ENCODE measurements at places on chromosomes 12 and 14.

- no peak for DNase-seq
Observed at GRCh38 chr14:74658535-74659131, 46.6 kb upstream of the LTBP2 start.

DNA sequence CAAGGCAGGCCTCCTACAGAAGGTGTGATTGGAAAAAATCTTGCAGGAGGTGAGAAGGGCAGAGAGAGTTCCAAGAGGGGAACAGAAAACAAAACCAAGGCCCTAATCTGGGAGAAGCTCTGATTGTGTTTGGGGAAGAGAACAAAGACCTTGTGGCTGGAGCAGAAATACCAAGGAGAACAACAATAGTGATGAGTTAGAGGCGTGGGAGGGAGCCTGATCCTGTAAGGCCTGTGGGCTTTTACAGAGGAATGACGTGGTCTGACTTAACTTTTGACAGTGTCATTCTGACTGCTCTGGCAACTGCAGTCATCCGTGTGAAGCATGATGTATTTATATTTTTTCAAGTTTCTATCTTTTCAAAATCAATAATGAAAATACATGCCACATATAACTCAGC, 200.6 kb downstream of the ANO4 start:
- no peak for DNase-seq

DNA sequence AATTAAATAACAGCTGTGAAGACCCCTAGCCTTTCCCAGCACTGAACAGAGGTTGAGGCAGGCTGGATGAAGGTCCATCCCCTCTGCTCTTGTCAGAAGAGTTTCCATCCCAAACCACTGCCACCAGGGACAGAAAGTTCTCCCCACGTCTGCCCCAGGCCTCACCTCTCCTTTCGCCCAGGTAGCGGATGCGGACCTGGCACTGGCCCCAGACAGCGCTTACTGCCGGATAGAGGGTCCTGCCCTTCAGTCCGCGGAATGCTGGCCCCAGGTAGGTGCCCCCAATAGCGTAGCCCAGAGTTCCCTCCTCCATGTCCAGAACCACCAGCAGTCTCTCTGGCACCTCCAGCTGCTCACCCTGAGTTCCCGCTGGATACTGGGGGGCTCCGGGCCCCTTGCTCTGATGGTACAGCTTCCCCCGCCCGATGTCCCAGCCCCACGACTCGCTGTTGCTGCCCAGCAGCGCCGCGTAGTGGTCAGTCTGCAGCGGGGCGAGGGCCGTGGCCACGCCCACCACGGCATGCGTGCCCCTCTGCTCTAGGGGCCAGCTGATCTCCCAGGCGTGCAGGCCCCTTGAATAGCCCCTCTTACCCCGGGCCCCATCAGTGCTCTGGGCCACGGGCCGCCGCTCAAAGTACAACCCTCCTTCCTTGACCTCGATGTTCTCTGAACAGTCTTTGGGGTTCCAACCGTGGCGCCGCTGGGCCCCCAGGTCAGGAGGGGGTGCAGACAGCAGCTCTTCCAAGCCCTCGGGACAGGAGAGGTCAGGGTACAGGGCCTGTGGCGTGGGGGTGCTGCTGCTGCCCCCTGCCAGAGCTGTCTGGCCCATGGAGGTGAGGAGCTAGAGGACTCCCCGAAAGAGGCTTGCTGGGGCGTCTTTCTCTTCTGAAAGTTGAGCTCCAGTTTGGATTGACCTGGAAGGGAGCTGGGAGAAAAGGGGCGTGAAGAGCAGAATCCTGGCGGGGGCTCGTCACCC, 742 bp downstream of the SPSB2 start:
- peak; percentile 81 for DNase-seq

DNA sequence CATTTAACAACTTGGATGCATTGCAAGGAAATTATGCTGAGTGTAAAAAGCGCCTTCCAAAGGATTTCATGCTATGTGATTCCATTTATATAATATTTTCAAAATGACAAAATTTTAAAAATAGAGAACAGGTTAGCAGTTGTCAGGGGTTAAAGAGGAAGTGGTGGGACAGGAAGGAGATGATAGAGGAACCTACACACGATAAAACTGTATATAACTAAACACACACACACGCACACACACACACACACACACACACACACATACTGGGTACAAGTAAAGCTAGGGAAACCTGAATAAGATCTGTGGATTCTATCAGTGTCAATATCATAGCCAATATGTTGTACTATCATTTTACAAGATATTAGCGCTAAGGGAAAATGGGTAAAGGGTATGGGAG, 17.2 kb downstream of the TTC9 start:
- no peak for DNase-seq

GRCh38 chr12:8501720-8502119, 11.6 kb upstream of the CLEC4D start:
- DNase-seq = no peak

DNA sequence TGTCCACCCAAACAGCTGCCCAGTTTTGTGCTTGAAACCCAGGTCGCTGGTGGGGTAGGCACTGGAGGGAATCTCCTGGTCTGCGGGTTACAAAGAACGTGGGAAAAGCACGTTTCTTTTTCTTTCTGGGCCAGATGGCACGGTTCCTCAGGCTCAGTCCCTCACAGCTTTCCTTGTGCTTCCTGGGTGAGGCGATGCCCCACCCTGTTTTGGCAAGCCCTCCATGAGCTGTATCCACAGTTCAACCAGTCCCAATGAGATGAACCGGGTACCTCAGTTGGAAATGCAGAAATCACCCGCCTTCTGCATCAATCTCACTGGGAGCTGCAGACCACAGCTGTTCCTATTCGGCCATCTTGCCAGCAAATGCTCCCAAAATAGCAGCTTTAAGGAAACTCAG, 51.4 kb upstream of the TMTC2 start:
- DNase-seq = no peak

DNA sequence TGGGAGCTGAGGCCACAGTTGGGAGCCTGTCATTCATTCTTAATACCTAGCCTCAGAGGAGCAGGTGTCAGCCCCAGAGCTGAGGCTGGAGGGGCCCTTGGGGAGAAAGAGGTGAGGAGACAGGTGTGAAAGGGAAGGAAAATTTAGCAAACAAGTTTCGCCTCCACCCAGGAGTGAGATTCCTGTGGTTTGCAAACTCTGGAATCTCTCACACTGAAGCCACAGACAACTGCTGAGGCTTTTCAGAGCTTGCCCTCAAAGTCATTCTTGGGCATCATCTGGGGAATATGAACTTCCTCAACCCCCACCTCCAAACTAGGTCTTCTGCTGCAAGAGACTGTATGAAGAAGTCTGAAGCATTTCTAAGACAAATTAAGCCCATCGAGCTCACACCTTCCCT, 589.5 kb upstream of the TBX3 start:
- no peak for DNase-seq

DNA sequence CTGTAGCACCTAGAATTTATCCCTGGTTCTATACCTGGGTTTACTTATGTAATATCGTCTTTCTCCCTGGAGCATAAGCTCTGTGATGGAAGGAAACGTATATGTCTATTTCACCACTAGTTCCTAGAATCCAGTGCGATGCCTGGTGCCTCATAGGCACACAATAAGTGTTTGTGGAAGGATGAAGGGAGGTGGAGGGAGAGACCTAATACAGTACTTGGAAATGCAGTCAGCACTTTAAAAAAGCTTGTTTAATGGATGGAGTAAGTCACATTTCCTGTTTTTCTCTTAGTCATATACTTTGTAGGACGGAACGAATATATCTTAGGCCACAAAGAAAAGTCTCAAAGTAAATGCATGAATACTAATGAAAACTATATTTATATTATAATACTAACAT, 186.5 kb upstream of the HMGA2 start:
- DNase-seq = no peak

DNA sequence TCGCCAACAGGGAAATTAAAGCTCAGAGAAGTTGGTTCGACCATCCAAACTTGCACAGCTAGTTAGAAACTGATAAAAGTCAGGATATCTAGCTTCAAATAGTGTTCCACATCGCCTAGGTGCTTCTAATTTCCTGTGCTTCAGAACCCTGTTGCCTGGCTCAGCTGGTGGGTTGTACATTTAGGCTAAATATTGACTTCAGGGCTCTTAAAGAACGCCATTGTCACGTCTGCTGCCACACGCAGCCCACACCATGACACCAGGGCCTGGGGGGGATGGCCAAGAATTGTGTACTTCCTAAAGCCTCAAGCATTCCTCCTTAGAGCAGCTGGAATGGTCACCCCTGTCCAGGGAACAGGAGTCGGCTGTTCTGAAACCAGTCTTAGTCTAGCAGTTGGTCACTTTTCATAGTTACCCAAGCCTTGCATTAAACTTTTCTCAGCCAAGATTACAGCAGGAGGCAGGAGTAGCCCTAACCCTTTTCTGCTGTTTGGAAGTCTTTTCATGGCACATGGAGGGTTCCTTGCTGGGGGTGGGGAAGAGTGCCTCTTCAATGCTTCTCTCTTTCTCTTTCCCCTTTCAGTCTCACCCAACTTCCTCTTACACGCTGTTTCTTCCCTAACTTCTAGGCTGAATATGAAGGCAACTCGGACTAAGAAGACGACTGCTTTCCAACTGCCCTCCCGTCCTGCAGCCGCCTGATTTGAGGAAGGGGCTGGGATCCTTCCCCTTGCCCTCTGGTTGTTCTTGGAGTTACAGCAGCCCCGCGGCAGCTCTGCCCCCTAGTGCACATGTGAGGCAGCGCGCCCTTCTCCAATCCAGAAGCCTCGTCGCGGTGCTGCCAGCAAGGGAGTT, 17.1 kb downstream of the FOS start:
- DNase-seq = peak; percentile 83

DNA sequence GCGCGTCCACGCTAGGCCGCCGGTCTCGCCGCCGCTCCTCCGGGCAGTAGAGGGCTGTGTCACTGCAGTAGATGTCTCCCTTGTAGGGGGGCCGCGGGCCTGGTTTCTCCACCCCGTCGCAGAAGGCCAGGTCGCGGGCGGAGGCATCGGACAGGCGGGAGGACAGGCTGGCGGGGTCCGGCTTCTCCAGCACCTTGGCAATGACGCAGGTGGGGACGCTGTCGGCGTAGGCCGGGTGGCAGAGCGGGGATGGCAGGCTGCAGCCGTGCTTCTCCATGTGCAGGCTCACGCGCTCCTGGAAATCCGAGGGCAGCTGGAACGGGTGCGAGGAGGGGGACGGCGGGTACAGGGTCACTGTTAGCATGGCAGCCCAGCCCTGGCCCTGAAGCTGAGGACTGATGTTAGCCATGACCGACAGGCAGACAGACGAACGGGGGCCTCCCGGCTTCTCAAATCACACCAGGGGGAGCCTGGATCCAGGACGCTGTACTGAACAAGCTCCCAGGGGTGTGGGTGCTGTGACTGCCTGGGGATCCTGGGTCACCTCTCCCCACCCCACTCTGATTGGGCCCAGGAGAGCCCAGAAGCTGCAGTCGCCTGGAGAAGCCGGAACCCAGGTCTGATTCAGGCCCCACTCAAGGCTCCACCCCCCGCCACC, 48.1 kb downstream of the BEGAIN start:
- no peak for DNase-seq

- DNase-seq = no peak
Observed at GRCh38 chr12:10540776-10541205, 35.1 kb downstream of the EIF2S3B start.

- DNase-seq = no peak
Observed at GRCh38 chr14:86532219-86532618, 1002.3 kb downstream of the FLRT2 start.

- DNase-seq = no peak
Observed at GRCh38 chr12:119301379-119301778, 33.1 kb upstream of the CCDC60 start.

DNA sequence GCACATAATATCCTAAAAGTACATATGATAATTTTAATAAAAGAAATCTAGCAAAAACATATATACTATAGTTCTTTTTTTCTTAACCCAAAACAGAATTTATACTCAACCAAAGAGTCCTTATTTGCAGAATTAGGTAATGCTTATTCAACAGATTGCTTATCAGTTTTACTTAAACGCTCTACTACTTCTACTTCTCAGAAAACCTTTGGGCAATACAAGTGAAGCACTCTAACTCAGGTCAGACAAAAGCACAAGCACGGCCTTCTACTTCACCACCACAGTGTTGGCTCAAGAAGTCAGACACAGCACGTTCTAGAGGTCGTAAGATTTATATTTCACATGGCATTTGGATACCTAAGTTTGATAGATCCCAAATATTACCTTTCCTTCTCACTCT, 29.2 kb downstream of the DICER1 start:
- DNase-seq = no peak

DNA sequence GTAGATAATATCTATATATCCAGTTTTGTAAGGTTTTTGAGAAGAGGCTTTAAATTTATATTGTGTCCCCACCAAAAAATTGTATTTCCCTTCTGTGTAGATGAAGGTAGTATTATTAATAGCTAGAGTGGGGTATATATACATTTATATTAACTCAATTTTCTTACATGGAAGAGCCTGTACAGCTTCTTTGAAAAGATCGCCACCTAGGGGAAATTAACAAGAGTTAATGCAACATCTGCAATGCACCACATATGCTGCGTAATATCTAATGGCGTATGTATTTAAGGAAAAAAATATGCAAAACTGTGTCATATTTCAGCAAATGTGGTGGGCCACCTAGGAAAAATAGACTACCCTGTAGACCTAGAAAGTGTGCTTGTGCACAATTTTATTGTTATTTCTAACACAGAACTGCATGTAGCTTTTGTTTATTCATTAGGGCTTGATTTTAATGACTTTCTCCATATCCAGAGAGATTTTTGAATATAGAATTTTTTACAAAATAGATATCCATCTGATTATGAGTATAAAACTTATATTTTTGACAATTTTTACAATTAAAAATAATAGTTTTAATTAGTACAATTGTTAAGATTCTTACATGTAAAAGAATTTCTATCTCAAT, 14.0 kb downstream of the CCER1 start:
- no peak for DNase-seq

DNA sequence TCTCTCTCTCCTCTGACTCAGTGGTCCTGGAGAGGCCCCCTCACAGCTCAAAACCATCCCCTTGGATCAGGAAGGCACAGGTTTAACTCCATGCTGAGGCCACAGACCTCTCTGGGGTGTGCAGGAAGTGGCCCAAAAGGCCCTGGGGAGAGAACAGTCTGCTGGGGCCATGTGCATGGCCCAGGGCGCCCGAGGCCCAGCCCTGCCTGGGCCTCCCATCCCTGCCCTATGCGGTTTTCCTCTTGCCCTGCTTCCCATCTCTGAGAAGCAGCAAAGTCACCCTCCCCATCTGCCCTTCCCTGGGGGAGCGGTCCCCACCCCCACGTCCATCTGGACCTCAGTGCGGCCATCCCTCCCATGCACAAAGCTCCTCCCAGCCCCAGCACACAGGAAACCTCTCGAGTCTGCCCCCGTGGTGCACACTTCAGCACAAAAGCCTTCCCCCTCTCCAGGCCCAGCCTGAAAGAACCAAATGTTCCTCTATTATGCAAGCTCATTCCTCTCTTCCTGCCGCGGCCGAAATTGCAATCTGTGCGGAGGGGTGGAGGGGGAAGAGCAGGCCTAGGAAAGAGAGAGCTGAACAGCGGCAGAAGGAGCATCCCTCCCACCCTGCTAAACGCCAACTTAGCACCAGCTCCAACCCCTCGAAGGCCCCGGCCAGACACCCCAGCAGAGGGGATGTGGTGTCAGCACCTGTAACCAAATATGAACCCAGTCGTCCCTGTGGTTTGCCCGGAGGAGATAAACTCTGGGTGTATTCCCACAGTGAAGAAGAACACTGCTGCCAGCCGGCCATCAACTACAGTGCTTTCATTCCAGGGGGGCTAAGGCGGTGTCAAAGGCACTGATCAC, 108.5 kb downstream of the SCARB1 start:
- DNase-seq = peak; percentile 84

Measured in posterior cingulate gyrus (tissue), 11 donors.